ENCODE measurements at places on chromosomes 11 and 22.

DNA sequence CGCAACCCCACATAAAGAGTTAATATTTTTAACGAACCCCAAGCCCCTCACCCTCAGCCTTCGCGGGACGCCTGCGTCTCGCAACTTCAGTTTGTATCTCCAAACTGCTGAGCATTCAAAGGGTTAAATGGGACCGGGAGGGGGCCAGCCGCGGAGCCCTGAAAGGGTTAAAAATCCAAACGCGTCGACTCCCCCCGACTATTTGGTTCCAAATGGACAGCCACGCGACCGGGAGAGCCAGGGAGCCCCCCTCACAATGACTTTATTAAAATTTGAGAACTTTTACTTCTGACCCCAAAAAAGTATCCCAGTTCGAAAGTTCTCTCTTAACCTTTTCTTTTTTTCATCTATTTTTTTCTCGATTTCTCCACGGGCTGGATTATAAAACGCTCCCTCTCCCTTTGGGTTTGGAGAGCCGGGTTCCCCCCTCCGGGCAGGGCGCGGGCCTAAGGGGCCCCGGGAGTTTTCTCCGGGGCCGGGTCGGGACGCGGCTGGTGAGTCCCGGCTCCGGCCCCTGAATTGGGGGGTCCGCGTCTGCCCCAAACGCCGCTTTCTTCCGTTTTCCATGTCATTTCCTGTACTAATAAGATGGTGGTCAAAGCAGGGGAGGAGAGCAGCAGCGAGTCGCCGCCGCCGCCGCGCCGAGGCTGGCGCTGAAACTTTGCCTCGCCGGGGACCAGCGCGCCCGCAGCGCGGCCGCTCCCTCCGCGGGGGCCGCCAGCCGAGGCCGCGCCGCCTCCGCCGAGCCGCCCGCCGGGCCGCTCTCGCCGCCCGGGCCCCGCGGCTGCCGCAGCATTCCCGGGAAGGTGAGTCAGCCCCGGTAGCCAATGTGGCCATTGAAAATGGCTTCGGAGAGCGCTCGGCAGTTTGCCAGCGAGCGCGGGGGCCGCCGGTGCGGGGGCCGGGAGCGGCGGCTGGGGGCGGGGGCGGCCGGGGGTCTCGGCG, at the start of gene PRDM11:
Gene PRDM11, plus strand, starts transcription at position 568 of the 945 bp plus-strand sequence. CDS start 35,128 bp downstream, outside the sequence.
- DNase-seq, result no peak

- DNase-seq, result no peak
Measured at GRCh38 chr11:67629386-67630227, at the start of gene NUDT8. Gene NUDT8, minus strand, starts transcription at chr11:67629937. Its CDS starts 26 bp downstream, at chr11:67629911.

DNA sequence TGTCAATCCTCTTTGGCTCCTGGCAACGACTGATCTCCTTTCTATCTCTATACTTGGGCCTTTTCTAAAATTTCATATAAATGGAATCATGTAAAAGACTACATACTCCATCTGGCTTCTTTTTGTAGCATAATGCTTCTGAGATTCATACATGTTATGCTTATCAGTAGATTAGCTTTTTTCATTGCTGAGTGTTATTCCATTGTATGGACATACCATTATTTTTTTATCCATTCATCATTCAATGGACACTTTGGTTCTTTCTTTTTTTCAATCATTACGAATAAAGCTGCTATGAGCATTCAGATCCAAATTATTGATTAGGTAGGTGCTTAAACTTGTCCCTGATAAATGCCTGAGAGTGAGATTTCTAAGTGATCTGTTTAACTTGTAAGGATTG, 11.7 kb upstream of the ARL14EP start:
- no peak for DNase-seq

DNA sequence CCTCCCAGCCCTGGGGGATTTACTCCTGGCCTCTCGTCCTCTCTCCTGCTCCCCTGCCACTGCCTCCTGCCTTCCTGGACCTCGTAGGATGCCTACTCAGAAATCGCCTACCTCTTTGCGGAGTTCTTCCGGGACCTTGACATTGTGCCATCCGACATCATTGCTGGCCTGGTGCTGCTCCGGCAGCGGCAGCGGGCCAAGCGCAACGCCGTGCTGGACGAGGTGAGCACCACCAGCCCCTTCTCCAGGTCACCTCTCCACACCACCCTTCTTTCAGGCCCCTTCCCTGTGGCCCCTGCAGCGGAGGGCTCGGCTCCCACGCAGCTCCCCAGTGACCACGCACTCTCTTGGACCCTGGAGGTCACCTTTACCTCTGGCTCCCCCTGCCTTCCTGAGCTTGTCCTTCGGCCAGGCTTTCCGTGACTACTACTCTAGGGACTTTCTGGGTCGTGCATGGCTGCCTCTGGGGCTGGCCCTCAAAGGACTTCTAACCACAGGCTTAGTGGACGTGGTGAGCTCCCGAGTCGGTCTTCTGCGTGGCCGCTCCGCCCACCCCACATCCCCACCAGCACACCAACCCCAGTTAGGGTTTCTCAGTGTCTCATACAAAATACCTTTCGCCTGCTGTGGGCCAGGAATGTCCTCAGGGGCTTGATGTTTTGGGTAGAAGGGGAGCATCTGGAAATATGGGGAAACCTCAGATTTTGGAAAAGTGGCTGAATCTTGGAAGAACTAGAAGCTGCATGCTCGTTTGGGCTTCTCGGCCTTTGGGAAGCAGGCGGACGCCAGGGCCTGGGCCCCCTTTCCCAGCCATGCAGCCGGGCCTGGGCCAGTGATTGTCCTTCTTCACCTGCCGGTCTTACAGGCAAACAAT, 24.1 kb upstream of the MYRF start:
- DNase-seq, result no peak

GRCh38 chr11:131488238-131488637, 117.8 kb downstream of the NTM start:
- no peak for DNase-seq

DNA sequence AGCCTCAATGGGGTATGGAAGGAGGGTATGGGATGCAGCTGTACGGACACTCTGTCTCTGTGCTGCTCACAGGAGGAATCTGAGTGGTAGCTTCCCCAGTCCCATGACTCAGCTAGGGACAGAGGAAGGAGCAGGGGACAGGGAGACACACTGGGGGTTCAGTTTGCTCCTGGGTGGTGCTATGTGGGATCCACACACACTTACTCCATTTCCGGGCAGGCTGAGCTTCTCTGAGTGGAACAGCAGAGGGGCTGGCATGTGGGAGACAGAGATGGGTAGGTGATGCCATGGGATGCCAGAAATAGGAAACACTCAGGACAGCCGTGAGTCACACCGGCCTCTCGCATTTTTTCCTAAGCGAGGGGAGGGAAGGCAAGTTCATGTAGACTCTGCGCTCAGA, 59.2 kb upstream of the KIRREL3 start:
- DNase-seq, result no peak

GRCh38 chr11:22787551-22788162, 41.9 kb downstream of the SVIP start:
- peak; percentile 15 for DNase-seq

DNA sequence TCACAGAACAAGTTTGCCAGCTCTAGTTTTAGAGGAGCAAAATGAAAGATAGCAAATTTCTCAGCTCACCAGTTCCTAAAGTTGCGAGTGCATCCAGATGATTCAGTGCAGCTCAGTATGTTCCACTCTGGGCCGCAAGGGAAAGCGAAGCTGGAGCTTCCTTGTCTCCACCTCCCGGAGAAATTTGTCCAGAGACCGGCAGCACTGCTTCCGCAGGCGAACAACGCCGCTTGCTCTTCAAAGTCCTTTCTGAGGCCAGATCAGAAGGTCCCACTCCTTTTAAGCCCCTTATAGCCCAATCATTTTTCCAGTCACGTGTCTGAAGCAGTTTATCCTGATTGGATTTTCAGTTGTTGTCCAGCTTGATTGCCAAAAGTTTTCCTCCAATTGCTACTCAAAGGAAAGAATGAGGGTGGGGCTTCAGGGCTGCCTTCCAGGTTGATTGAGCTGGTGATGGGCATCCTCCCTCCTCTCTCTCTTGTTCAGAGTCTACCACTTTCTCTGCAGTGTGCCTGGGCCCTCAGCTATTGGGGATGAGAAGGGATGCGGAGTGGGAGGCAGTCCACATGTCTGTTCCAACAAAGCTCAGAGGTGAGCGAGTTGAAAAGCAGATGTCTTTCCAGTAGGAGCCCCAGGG, at the start of gene ZNF280A:
Gene ZNF280A, minus strand, starts transcription at position 251 of the 637 bp plus-strand sequence. CDS start 4,640 bp downstream, outside the sequence.
- no peak for DNase-seq

DNA sequence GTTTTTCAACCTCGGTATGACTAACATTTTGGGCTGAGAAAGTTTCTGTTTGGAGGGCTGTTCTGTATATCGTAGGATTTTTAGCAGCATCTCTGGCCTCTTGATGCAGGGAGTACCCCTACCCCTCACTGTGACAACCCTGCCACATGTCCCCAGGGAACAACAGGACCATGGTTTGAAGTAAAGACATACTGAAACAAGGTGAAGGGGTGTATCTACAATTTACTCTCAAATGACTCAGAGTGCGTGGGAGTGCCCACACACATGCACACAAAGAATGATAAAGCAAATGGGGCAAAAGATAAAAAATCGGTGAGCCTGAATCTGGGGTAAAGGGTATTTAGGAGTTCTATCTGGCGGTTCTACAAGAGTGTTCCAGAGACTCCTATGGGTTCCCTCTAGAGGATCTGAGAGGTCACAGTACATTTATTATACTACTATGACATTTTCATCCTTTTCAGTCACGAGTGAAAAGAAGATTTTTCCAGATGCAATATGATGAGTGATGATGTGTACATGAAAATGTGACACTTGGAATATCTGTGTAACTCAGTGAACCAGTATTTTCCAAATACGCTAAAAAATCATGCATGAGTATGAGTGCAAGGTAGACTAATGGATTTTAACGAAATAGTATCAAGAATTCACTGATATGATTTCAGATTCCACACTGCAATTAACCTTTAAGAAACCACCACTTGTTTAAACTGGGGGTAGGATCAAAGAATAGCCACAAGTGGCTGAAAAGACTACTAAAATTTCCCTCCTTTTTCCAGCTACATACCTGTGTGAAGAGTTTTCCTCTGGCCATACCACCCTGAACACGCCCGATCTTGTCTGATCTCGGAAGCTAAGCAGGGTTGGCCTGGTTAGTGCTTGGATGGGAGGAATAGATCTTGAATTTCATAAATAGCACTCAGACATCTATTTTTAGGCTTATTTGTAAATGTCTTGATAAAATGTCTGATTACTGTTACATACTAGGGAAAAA, 56.3 kb upstream of the YPEL1 start:
- DNase-seq, result no peak

GRCh38 chr11:81989093-81989492, 744.6 kb downstream of the FAM181B start:
- DNase-seq, result no peak
